Activated CD4-positive, CD25-positive, alpha-beta regulatory T cell treated with anti-CD3 and anti-CD28 coated beads, Interleukin-2, amount 50 U/mL, for 72 hours (primary cell): ENCODE measurements at places on chromosomes 5 and 9.

DNA sequence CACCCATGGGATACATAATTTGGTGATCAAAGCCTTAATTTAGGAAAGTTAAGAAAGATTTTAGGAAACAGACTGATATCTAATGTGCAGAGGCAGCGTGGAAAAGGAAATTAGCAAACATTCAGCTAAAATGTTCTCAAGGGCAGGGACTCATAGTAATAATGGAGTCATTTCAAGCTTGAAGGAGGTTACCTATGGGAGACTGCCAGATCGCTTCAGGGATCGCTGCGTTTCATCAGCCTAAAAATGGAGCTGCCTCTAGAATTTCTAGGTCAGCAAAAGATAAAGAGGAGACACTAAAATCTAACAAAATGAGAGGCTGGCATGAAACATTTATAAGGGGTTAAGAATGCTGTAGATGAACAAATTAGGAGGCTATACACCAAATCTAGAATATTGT lies 115.5 kb downstream of the APBA1 start:
- no peak for DNase-seq

GRCh38 chr5:116088062-116088461 lies 3.2 kb downstream of the COMMD10 start:
- DNase-seq, result no peak

DNA sequence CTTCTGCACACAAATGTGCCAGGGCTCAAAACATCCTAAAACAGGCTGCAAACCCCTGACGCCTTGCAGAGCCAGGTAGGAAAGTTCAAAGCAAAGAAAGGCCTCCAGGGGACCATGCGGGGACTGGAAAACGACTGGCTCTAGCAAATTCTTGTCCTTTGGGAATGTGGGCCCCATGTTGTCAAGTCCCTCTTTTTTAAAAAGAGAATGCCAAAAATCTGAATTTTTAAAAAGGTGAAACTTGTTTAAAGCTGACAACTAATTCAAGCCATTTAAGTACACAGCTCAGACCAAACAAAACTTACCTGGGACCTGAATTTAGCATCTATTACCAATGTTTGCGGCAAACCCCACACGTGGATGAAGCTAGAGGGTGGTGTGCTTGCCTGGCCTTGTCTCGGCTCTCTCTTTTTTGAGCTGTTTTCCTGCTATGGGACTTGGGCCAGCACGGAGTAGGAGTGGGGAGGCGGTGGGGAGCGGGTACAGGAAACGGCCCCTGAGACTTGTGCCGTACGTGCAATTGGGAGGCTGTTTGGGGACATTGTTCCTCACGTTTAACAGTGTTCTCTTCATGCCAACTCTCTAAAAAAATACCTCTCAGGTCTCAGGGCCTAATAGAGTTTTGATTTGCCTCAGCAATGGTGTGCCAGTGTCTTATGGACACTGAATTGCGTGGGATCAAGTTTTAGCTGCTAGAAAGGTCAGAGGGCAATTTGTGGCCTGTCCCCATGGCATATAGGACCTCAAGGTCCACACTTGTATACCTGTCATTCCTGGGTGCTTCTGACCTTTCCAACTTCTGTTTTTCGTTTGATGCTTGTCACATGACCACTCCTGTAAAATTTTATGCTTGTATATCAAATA lies 15.1 kb upstream of the PHF19 start:
- no peak for DNase-seq

- no peak for DNase-seq
Measured at GRCh38 chr5:160054831-160055230, 45.9 kb downstream of the TTC1 start.

GRCh38 chr5:464843-465590 lies 22.0 kb downstream of the EXOC3 start:
- peak; percentile 30 for DNase-seq

- no peak for DNase-seq
Measured at GRCh38 chr5:65440456-65440855, 41.3 kb downstream of the ADAMTS6 start.

DNA sequence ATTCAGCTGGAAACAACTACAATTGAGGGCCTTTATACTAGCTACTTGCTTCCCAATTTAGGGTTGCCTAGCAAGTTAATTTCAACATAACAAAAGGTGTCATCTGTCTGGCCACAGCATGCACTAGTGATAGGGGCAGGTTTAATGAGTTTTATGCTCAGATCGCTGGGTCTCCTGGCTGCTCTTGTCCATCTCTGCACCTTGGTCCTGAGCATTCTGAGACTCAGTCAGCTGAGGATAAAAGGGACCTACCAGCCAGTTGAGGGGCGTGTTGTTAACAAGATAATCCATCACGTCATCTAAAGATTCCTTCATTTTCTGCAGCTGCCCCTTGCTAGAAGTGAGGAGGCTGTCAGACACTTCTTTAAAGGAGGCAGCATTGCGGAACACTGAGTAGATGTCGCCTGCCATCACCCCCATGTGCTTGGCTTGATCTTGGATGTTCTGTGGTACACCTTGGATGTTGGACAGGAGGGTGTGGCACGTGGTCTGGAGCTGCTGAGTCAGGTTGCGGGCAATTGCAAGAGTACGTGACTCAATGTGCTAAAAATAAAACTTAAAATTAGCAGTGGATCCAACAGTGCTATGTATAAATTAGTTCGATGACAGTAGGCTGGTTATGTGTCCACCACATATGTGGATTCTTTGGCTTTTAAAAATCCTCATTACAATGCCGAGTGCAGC lies 11.0 kb downstream of the PLIN2 start:
- no peak for DNase-seq

DNA sequence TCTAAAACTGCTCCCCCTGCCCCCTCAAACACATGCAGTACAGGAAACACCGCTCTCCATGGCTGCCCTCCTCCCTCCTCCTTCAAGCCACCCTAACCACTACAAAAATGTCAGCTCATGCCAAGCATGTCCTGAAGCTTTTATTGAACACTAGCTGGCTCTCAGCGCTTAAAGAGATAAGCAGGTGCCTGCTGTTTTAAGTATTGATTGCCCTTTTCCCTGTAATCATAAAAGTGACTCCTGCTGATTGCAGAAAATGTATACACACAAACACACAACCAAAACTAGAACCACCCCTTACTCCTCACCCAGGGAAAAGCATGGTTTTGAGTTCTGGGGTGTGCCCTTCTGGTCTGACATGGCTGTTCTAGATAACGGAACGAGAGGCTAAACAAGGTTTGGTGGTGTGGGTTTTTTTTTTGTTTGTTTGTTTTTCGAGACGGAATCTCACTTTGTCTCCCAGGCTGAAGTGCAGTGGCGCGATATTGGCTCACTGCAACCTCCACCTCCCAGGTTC lies 3.7 kb upstream of the UCK1 start:
- no peak for DNase-seq

DNA sequence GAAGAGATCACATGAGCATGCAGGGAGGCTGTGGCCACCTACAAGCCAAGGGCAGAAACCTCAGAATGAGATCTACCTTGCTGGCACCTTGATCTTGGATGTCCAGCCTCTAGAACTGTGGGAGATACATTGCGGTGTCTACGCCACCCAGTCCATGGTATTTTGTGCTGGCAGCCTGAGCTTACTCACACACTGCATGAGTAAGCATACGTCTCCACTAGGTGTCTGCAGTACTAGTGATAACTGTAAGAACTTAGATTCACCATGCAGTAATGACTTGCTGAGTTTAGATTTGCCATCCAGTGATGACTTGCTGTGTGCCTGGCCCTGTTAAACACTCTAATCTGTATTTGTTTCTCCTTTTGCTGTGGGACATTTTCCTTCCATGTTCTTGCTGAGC lies 417.7 kb downstream of the GADD45G start:
- no peak for DNase-seq
